HFFc6 (cell line): ENCODE measurements at places on chromosomes 11 and 22. TPM values are rescaled to one million over a fixed set of nuclear protein-coding genes. Genes with fewer than 3 reads are reported as not detected.
A peak's percentile ranks its signal among the peaks of the same experiment; 100 is the strongest.

The JAM3 gene
- 50.8 and 53.3 TPM in 2 replicates for total RNA-seq

The ALDH3B1 gene
- 38.2 and 43.7 TPM in 2 replicates for total RNA-seq

The HORMAD2 gene
- total RNA-seq = not detected in 3 replicates

The SOX6 gene
- total RNA-seq = 0.82 to 6.9 TPM (median 4.8 TPM) in 3 replicates

The TMEM184B gene
- 108 and 119 TPM in 2 replicates for total RNA-seq

The VSIG10L2 gene
- not detected in 3 replicates for total RNA-seq

The CCDC157 gene
- total RNA-seq = 1.5 and 1.6 TPM in 2 replicates

The NLRP14 gene
- total RNA-seq = not detected in 3 replicates

The TMEM151A gene
- not detected in 3 replicates for total RNA-seq

The DLG2 gene
- total RNA-seq = 0.30 to 0.80 TPM (median 0.42 TPM) in 3 replicates

The MEI1 gene
- 0.35 to 0.39 TPM in 2 of 3 replicates, not detected in the other for total RNA-seq

The OR56A1 gene
- total RNA-seq = not detected in 3 replicates

The MIF gene
- 681 to 881 TPM (median 695 TPM) in 3 replicates for total RNA-seq

The PSMA1 gene
- 164 and 165 TPM in 2 replicates for total RNA-seq

DNA sequence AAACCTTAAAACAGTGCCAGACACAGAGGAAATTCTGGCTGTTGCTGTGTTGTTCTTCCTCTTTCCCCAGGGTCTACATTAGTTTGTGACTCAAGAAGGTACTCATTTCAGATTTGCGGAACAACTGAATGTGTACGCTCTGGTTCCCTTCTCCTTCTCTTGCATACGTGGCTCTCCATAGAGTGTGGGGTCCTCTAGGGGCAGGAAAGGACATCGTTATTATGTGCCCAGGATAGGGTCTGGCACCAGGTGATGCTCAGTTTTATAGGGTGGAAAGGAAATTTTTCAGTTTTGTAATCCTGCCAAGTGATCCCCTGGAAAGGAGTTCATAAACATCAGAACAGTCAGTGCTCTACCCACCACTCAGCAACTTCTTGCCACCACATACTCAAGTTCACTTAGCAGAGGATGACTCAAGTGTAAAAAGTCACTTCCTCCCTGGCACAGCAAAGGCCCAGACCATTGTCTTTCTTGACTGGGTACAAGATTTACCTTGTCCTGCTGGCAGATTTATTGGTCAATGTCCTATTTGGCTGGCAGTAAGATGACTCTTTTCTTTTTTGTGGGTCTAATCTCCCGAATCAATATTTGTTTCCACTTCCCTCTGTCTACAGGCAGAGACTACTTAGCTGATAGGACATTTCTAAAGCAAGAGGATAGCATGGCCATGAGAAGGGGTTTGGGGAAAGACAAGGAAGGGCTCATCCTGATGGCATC lies 246.0 kb upstream of the TENM4 start:
- no peak for DNase-seq

DNA sequence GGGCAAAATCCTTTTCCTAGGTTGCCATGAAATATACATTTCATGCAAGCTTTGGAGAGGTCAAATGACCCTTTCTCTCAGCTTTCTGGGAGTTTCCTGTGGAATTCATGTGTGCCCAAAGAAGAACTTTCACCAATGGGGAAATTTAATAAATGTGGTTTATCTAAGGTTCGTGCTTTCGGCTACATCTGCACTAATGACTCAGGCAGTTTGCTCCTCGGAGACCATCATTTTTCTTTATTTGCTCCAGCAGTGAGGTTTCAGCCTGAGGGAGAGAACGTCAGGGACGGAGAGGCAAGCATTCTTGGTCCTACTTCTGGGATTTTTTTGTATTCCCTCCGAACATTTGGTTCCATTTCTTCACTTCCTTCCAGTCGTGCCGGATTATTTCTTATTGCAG lies 85.2 kb downstream of the FLI1 start:
- peak; percentile 81 for DNase-seq

DNA sequence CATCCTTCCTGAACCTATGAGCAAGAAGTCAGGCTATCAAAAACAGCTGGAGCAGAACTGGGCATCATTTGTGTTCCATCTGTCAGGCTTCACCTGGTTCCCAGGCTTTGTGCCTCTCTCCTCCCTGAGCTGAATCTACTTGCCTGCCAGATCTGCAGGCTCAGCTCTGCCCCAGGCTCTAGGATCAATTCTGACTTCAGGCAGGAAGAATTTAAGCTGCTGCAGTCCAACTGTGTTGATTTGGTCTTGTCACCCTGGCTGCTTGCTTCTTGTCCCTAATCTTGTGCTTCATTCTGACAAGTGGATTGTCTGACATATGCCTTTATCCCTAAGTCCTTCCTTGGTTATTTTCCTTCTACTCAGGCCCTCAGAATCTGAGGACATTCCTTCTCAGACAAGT lies 31.6 kb upstream of the CADM1 start:
- DNase-seq = no peak

- DNase-seq = no peak
These were observed 71.8 kb upstream of the PTH start for GRCh38 chr11:13567551-13567950.

DNA sequence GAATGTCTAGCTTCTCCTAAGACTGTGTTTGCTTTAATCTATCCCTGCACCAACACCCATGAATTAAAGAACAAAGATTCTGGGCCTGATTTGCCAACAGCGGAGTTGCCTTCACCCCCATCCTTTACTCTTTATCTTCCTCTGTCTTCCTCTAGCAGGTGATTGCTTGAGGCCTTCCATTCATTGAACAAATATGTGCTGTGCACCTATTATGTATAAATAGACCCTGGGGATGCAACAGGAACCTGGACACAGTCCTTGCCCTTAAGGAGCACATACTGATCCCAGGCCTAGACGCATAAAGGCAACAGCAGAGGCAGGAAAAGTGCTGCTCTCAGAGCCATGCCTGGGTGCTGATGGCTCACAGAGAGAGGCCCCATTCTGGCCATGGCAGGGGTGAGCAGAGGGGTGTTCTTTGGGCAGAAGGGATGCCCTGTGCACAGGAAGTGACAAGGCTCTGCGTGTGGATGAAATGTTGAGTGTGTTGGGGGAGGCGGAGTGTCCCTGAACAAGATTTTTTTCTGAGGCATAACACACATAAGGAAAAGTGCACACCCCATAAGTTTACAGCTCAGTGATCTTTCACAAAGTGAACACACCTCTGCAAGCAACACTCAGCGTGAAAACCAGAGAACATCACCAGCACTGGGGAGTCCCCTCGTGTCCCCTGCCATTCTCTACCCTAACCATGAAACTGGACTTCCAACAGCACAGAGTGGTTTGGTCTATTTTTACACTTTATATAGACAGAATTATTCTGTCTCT lies 145.9 kb downstream of the GRIK4 start:
- DNase-seq = no peak

DNA sequence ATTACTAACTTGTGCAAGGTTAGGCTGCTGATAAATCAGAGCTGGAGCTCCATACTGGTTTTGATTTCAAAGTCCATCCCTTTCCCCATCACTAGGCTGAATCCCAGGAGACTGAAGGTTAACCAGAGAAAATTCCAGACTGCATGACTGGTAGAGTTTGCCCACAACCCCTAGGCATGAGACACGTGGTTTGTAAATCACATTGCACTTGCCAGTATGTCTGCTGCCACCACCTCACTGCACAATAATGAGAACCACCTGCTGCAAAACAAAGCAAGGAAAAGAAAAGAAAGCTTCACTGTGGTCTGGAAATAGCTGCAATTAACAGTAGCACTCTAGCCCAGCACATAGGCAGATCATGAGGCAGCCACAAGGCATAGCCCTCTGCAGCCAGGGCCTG lies 67.6 kb upstream of the NTM start:
- no peak for DNase-seq

DNA sequence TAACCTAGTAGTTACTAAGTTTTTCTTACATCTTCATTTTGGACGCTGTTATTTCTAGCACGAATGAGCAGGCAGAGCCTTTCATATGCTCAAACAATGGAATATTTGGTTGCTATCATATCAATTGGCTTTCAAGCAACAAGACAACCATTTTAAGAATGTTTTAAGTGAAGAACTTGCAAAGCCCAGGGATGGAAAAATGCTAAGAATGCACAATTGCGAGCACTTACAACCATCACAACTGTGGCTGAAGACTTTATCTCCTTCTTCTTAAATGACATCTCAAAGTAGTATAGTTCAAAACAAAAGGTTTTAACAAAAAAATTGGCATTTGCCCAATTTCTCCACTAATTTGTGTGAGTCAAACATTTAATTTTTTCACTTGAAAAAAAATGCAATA lies 8.3 kb upstream of the MMP1 start:
- peak; percentile 41 for DNase-seq

GRCh38 chr11:88231894-88232482 lies 56.7 kb upstream of the RAB38 start:
- peak; percentile 47 for DNase-seq

GRCh38 chr11:128483211-128483788 lies 104.1 kb downstream of the ETS1 start:
- no peak for DNase-seq

GRCh38 chr11:127506126-127506525 lies 505.6 kb upstream of the KIRREL3 start:
- no peak for DNase-seq

DNA sequence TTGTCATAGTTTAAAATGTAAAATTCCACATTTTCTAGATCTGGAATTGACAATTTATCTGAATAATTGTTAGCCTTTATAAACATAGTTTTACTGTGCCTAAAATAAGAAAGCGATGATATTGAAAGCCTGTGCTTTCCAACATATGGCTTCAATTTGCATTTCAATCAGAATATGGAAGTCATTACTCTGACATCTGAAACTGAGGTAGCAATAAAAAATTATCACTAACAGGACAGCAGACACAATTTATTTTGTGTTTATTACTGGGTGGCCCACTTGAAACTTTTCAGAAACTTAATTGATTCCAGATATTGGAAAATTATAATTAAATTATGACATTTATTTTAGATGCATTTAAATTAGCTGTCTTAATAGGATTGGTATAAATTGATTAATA lies 78.5 kb downstream of the TMEM135 start:
- DNase-seq = no peak

GRCh38 chr11:21415606-21416005 lies 746.2 kb downstream of the NELL1 start:
- DNase-seq = no peak

DNA sequence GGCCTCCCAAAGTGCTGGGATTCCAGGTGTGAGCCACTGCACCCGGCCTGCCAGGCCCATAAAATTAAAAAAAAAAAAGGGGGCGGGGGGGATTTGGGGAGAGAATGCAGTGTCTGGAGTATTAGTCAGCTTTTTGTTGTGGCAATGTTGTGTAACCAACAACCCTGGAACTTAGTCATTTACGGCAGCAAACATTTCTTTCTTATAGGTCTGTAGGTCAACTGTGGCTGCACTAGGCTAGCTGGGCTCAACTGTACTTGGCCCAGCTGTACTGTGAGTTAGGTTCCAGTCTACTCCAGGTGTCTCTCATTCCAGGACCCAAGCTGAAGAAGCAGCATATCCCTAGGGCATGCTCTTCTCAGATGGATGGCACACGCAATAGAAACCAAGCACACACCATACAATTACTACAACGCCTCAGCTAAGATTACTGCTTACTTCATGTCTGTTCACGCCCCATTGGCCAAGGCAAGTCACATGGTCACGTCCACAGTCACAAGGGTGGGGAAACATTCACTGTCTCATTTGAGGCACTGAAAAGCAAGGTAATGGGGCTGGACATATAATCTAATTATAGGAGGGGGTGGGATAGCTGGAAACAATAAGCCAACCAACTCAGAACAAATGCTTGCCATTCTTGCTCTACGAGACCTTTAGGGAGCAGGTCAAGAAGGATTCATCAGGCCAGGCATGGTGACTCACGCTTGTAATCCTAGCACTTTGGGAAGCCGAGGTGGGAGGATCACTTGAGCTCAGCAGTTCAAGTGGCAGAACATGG lies 10.4 kb upstream of the SPINDOC start:
- DNase-seq = peak; percentile 55

DNA sequence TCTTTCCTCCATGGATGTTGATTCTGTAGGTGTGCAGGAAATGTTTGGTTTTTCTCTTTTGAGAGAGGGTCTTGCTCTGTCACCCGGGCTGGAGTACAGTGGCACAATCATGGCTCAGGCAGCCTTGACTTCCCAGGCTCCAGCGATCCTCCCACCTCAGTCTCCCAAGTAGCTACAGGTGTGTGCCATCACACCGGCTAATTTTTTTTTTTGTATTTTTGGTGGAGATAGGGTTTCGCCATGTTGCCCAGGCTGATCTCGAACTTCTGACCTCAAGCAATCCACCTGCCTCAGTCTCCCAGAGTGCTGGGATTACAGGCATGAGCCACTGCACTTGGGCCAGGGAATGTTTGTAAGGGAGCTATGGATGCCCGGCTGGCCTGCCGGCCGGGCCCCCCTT lies 4.5 kb downstream of the PRR5 start:
- no peak for DNase-seq

- no peak for DNase-seq
These were observed 462.4 kb upstream of the LRRC4C start for GRCh38 chr11:41921746-41922390.

GRCh38 chr22:50713571-50714056 lies 24.4 kb upstream of the ACR start:
- no peak for DNase-seq

- DNase-seq = no peak
These were observed 76.9 kb downstream of the PACS1 start for GRCh38 chr11:66146940-66147339.

DNA sequence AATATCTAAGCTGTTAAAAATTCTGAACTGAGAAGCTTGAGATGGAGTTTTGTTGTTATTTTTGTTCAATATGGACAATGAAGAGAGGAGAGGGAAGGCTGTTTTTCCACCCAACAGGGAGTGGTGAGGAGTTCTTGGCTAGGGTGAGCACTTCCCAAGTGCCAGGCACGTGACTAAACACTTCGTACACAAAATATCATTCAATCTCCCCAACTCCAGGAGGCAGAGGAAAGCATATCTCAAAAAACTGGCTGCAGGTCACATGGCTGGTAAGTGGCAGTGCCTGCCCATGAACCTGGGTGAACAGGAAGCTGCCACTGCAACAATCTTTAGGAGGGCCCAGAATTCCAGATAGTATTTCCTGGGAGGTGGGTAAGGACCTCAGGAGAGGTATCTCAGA lies 11.6 kb downstream of the ELF5 start:
- DNase-seq = no peak

- no peak for DNase-seq
These were observed 44.2 kb upstream of the SLC5A1 start for GRCh38 chr22:31998784-31999385.

- no peak for DNase-seq
These were observed 12.6 kb upstream of the ANO1 start for GRCh38 chr11:70065318-70066135.

- peak; percentile 57 for DNase-seq
These were observed 28.0 kb downstream of the OR5B17 start for GRCh38 chr11:58330861-58331260.

DNA sequence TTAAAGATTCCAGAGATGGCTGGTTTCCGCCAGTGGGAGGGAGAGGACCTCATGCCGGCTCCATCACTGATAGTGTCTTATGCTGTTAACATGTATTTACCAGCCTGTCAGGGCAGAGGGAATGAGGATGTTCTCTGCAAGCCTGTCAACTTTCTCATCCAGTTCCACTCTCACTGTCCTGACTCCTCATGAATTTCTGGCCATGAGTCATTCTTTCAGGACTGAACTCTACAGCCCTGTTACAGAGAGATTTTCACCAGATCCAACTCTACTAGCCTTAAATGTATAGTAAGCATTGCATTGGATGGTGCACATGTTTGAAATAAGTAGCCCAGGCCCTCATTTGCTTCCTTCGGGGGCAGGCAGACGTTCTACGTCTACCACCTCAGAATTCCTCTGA lies 387.7 kb downstream of the TMEM135 start:
- DNase-seq = peak; percentile 68

GRCh38 chr11:75028321-75028720 lies 39.6 kb downstream of the NEU3 start:
- DNase-seq = no peak

GRCh38 chr22:48090332-48090672 lies 1327.9 kb downstream of the TBC1D22A start:
- DNase-seq = no peak

- no peak for DNase-seq
These were observed at the start of gene CRYBB1 for GRCh38 chr22:26617271-26618199. Gene CRYBB1, minus strand, starts transcription at chr22:26618027. Its CDS starts 1,708 bp downstream, at chr22:26616319.
